Heart left ventricle (tissue), 16 donors: ENCODE measurements at places on chromosomes 2 and 18. TPM values are rescaled to one million over a fixed set of nuclear protein-coding genes. Genes with fewer than 3 reads are reported as not detected.

DNA sequence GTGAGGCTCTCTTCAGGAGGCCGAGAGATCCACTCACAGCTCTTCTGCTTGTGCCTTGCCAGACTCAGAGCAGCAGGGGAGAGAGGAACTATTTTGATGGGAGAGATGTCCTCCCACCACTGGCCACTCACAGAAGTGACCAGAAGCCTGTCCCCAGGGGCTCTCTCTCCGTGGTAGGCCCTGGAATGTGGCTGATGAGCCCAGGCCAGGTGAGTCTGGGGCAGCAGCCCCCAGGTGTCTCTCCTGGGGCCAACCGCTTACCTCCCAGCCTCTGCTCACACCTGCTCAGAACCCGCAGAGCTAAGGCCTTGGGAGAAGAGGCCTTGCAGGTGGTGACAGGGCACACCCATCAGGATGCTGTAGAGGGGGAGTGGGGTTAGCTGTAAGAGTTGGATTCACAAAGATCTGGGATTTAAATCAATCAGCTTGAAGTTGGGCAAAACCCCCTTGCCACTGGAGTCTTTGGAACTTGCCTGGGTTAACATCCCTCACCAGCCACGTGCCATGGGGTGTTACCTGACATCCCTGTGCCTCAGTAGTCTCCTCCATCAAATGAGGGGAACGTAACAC lies 29.1 kb upstream of the ASB18 start:
- no peak for DNase-seq

Gene PRSS56
- not detected for total RNA-seq

DNA sequence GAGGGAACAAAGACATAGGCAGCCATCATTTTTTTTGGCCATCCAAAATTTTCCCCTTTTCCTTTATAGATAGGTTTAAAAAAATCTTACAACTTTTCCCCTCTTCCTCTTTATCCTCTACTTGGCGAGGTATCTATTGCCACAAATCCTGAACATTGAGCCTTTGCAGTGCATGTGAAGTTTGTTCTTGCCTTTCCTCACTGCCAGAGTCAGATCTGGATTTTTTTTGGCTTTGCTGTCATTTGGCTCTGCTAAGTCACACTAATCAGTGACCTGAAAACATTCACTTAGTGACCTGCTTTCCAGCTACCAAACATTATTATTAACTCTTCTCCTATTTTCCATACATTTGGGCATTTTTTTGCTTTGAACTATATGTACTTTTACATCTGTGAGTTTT lies 249.2 kb upstream of the ZSWIM2 start:
- DNase-seq = no peak

GRCh38 chr2:169712791-169713227 lies 18.5 kb downstream of the PHOSPHO2 start:
- no peak for DNase-seq

Gene RAB6C
- total RNA-seq = not detected

GRCh38 chr2:191703079-191703725 lies 25.3 kb downstream of the NABP1 start:
- no peak for DNase-seq

Gene GULP1
- 6.0 TPM for total RNA-seq

DNA sequence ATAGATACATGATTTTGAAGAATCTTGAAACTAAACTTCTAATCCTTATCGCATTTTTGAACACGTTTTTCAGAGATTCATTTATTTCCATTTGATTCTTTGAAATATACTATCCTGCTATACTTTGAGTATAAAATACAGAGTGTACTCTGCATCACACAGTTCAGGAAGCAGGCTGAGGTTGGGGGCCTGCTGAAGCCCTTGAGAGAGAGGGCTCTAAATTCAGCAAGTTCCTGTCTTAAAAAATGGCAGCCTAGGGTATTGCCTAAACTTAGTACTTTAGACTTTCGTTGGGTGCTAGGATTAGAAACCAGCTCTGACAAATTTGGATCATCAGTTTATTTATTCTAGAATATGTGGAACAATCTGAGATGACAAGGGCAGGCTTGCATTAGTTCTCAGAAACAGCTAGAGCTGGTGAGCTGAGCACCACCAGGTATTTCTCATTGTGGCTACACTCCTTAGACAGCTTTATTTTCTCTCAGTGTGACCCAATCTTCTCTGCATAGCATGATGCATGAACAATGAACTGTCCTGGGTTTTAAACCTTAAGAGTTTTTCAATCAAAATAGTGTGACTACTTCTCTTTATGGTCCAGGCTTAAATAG lies 49.1 kb downstream of the TFPI start:
- no peak for DNase-seq

- no peak for DNase-seq
Observed at GRCh38 chr18:63287691-63288220, 31.8 kb downstream of the BCL2 start.

GRCh38 chr2:27441958-27442919 lies at the start of gene KRTCAP3:
TSS of gene KRTCAP3 (plus strand) at chr2:27442381. CDS start at chr2:27442413, 32 bp downstream.
- DNase-seq = no peak

GRCh38 chr2:138922973-138923563 lies 142.9 kb upstream of the NXPH2 start:
- DNase-seq = no peak

Gene B3GNT7
- total RNA-seq = 2.7 TPM

Gene SCN9A
- total RNA-seq = 0.99 TPM

GRCh38 chr18:9867071-9867594 lies 18.6 kb upstream of the TXNDC2 start:
- no peak for DNase-seq
